NCI-H774 (cell line): ENCODE measurements at places on chromosomes 4 and X.

DNA sequence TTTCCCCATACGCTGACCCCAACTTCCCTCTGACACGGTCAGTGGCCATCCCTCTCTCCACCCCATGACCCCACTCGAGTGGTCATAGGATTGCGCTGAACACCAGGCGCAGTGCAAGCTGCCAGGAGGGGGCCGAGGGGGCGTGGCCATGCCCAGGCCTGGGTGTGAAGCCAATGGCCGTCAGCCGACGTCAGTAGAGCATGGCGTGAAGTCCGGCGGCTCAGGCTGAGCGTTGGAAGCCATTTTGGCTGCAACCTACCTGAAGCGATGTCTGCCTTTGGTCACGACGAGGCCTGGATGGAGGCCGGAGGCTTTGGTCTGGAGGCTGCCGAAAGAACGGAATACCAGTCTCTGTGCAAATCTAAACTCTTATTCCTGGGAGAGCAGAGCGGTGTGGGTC lies at the start of gene RAB41:
Gene RAB41 (plus strand): TSS at position 222 of the 400 bp plus-strand sequence. CDS start 46 bp downstream, at position 268.
- DNase-seq, result no peak

DNA sequence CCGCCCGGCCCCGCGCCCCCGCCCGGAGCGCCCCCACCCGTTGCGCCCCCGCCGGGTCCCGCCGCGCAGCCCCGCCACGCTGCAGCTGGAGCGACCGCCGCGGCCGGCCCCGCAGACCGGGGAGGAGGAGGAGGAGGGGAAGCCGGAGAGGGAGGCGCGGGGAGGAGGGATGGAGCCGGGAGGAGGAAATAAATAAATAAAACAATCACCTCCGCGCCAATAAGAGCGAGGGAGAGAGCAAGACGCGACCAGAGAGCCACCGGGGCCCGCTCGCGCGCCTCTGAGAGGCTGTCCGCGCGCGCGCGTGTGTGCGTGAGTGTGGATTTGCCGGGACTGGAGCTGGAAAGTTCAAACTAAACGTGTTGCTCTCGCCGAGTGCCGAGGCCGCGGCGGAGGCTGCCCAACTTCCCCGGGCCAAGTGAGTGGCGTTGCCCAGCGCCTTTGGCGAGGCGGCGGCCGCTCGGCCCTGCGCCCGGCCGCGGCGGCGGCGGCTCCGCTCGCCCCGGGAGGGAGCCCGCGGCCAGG lies 2184.4 kb upstream of the TENM3 start:
- peak; percentile 50 for DNase-seq

GRCh38 chr4:97646997-97647396 lies 496.3 kb downstream of the STPG2 start:
- no peak for DNase-seq

DNA sequence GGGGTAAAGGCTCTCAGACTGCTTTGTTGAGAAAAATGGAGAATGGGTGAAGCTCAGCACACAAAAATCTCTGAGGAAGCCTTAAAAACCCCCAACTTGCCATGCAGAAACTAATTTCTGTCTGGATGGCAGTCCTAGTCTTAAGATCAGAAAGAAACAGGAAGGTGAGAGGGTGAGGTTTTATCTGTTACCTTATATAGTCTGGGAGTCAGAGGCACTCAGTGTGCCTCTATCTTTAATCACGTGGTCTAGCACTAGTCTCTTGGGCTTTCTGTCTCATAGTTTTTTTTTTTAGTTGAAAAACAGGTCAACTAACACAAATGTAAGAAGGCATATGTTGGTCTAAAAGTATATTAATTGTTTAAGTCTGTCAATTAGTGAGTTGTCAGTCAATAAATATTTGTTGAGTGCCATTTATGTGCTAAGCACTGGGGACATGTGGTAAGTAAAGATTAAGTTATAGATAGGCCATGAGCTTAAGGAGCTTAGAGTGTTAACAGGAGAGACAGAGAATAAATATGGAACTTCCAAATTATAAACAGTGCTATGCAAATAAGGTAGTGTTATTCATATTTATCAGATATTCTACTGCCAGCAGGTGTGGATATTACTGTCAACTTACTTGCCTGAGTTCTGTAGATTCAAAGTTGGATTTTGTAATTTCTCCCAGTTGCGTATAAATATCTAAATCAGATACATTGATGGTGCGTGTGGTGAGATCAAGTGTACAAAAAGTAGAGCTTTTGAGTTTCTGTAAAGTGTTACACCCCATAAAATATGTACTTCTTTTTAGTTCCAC lies 7.0 kb downstream of the CYBB start:
- no peak for DNase-seq

GRCh38 chr4:122959981-122960610 lies 37.7 kb upstream of the NUDT6 start:
- DNase-seq, result no peak

DNA sequence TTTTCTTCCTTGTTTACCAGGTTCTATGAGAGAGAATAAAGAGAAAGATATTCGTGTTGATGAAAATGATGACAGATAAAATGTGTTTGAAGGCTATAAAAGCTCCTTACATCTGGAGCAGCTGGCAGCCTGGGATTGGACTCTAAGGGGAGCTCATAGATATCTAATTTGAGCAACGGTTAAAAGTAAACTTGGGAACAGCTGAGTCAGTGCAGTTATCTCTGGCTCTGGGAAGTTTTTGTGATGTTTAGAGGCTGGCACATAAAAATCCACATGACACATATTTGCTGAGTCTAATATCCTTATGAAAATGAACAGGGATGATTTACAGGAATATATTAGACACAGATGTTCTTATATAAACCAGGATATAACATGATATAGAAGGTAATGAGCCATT lies 331.8 kb upstream of the TENM3 start:
- DNase-seq, result no peak

DNA sequence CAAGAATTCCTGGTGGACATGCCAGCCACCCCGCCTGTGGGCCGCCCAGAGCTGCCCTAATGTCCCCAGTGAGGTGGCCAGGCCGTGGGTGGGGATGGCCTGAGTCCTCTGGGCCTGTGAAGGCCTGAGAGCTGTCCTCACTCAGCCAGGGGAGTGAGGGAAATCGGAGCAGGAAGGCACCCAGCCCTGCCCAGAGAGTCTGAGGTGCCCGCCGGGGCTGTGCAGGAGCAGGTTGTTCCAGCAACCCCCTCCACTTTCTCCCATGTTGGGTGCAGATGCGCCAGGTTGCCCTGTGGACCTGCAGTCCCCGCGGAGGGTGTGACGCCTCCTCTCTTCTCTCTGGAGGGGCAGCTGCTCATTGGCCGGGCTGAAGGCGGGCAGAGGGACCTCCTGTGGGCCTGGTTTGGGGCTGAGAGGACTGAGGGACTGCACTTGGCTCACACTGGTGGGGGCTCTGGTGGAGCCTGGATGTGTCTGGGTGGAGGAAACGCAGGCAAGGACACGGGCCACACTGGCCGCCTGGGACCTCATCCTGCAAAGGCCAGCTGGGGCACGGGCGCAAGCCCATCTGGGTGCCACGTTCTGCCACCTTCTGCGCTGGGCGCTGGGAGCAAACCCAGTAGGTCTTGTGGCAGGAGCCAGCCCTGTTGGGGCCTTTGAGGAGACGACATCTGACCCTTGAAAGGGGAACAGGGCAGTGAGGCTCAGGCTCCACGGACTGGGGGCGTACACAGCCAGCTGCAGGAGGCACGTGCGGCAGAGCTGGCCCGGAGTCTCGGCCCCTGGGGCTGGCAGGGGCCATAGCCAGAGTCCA lies 14.0 kb downstream of the DOK7 start:
- no peak for DNase-seq

- no peak for DNase-seq
Observed at GRCh38 chrX:123083924-123084323, 100.2 kb upstream of the GRIA3 start.

DNA sequence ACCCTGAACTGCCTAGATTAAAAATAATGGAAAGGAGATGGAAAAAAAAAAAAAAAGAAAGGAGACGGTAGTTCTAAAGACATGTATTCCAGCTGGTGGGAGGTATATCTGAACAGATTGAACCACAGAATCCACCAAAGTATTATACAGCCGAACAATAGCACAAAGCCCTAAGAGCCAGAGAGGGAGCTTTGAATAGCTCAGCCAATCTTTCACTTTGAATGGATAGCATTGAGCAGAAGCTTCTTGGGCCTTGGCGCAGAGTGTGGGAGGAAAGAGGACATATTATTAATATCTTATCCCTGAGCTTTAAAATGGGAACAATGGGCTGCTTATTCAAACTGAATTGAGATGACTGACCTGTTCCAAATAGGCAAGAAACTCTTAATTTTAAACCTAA lies 147.8 kb upstream of the PAQR3 start:
- no peak for DNase-seq

DNA sequence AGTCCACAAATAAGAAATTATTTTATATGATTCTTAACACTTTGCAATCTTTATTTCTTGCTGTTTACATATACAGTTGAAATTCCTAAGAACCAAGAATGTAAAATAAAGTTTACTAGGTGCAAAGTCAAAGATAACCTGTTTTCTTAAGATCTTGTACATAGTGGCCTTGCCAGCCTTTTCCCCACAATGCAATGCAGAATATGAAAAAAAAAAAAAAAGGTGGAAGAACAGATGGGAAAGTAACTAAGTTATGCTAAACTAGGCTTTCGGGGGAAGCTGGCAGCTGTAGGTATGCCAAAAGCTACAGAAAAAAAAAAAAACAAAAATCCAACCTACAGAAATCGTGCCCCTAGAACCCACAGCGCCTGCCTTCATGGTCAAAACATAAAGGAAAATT lies 1588.4 kb downstream of the STIM2 start:
- no peak for DNase-seq

DNA sequence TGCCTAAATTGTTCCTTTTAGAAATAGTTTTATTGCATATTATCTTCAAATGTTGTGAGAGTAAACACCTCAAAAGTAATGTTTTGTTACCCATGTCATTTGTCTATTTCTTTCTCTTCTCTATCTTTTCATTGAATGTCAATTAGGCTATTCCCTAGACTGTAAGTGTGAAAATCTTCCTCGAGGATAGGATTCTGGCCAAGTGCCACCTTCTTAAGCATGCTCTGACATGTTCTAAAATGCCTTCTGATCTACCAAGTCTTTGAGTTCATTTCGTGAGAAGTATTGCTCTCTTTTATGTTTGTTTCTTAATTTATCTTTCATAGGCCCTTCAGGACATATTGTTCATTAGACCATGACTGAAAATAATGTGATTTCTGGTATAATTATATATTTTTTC lies 44.1 kb upstream of the TLL1 start:
- no peak for DNase-seq

GRCh38 chrX:9940421-9940820 lies 26.7 kb upstream of the CLDN34 start:
- no peak for DNase-seq

- DNase-seq, result no peak
Observed at GRCh38 chr4:15186149-15186548, 183.9 kb downstream of the CPEB2 start.

- DNase-seq, result no peak
Observed at GRCh38 chr4:22842360-22843018, 149.8 kb downstream of the GBA3 start.

DNA sequence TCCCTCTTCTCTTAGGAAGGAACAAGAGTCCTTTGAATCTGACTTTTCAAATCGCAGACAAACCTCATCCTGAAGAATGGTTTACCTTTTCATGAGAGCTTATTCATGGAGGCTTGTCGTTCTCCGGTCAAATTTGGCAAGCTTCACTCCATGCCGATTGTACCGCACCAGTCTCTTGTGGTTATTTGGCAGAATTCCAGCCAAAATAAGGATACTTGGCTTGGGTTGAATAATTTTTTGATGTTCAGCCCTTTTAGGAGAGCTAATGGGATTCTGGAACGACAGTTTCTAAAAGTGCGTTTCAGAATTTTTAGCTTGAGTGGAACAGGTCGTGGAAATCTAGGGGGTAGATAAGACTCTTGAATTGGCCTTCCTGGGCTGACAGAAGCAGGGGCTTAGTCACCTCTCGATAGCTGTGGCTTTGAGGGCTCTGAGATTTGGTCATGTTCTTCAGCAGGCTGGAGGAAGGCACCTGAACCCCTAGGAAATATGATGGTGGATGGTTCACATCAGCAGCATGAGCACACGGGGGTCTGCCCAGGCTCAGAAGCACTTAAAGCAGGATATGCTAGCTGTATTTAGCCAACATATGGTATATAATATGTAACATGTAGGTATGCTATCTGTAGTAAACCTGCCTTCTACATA lies 1.5 kb downstream of the KLHL2 start:
- no peak for DNase-seq

GRCh38 chr4:31793907-31794306 lies 1073.7 kb downstream of the PCDH7 start:
- no peak for DNase-seq

- no peak for DNase-seq
Observed at GRCh38 chrX:132393085-132393484, 95.8 kb downstream of the MBNL3 start.

DNA sequence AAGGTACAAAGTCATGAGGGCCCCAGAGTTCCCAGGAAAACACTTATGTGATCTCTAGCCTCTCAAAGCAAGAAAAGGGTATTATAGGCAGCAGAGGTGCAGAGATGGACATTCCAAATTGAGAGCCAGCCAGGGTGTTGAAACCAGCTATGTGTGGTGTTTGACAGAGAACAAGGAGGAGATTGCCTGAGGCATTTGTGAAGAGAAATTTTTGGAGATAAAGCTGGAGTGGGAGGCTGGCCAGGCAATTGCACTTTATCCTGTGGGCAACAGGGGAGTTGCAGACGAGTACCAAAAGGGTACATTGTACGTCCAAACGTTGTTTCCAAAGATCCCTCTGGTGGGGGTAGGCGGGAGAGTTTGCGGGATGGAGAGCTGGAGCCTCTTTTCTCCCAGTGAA lies 2.5 kb upstream of the GABRE start:
- DNase-seq, result no peak

DNA sequence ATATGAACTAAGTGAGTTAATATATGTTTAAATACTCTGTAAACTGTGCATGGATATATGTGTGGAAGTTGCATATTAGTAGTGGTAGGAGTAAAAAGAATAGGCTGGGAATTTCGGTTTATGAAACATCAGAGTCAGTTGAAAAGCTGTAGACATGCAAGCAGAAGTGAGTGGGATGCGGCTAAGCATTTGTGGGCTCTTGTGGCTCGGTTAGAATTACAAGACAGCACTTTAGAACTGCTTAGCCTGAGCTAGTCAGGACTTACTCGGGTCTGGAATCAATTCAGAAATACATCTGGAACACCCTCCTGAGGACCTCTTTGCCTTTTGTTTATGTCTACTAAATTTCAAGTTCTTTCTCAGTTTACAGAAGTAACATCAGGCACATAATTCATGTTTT lies 93.6 kb downstream of the AFF2 start:
- no peak for DNase-seq

DNA sequence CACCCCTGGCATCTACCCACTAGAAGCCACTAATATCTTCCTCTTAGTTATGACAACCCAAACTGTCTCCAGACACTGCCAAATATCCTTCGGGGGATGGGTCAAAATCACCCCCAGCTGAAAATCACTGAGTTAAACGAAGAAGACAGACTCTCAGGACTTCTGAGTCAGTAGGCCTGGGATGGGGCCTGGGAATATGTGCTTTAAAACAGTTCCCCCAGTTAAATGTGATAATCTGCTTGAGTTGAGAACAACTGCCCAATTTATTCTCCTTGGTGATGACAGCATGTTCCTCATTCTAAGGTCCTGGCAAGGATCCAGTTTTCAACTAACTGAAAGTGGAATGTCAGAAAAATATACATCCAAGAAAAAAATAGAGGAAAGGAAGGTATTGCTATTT lies 52.4 kb downstream of the CBLL2 start:
- DNase-seq, result no peak

- peak; percentile 2 for DNase-seq
Observed at GRCh38 chr4:88033309-88033708, 25.9 kb downstream of the PKD2 start.
